Mesothelial cell of epicardium (in vitro differentiated cells): ENCODE measurements at places on chromosomes 12 and 14. TPM values are rescaled to one million over a fixed set of nuclear protein-coding genes. Genes with fewer than 3 reads are reported as not detected.

The FAM90A1 gene
- total RNA-seq, result 0.09 to 0.20 TPM in 2 of 3 replicates, not detected in the other

The TSPAN11 gene
- 19.7 to 20.6 TPM (median 19.8 TPM) in 3 replicates for total RNA-seq

The RNASE4 gene
- total RNA-seq, result 4.6 to 6.2 TPM (median 5.3 TPM) in 3 replicates

The SYCP3 gene
- 0.14 to 0.16 TPM (median 0.16 TPM) in 3 replicates for total RNA-seq

The TMTC1 gene
- 0.88 to 1.0 TPM (median 0.91 TPM) in 3 replicates for total RNA-seq

The TCP11L2 gene
- 21.7 to 24.3 TPM (median 22.4 TPM) in 3 replicates for total RNA-seq

DNA sequence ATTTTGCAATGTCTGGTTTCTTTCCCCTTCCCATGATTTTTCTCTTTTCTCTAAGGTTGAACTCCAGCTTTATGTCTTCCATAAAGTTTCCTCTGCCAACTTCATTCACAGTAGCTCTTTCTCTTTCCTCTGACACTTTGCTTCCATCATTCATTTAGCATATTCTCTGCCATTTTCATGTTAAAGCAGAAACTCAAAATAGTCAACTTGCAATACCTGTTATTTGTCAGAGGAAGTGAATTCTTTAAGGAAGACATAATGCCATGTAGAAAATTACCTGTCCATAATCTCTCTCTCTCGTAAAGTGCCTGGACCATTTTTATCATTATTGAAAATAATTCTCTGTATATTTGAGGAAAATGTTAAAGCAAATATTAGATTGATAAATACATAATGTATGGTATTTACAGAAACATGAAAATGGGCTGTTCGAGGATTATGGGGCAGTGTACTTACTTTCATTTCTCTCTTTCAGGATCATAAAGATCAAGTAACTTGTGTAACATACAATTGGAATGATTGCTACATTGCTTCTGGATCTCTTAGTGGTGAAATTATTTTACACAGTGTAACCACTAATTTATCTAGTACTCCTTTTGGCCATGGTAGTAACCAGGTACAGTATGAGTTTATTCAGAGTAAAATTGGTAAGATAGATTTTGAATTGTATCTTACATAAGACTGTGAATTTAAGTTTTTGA is 12.6 kb downstream of the NEDD1 start:
- no peak for DNase-seq
- H3K36me3 ChIP-seq, result peaks cover 28% of the 10 kb centered on the region
- no peak overlapping the region for H3K4me3 ChIP-seq
- H3K27me3 ChIP-seq, result no peaks in the 10 kb centered on the region
- H3K4me1 ChIP-seq, result peaks cover 2% of the 10 kb centered on the region

- H3K27me3 ChIP-seq, result peaks cover 1% of the 10 kb centered on the region
- DNase-seq, result no peak
- no peaks in the 10 kb centered on the region for H3K36me3 ChIP-seq
- H3K4me3 ChIP-seq, result no peak overlapping the region
Observed at GRCh38 chr14:73252491-73253322, 15.4 kb downstream of the PAPLN start.

DNA sequence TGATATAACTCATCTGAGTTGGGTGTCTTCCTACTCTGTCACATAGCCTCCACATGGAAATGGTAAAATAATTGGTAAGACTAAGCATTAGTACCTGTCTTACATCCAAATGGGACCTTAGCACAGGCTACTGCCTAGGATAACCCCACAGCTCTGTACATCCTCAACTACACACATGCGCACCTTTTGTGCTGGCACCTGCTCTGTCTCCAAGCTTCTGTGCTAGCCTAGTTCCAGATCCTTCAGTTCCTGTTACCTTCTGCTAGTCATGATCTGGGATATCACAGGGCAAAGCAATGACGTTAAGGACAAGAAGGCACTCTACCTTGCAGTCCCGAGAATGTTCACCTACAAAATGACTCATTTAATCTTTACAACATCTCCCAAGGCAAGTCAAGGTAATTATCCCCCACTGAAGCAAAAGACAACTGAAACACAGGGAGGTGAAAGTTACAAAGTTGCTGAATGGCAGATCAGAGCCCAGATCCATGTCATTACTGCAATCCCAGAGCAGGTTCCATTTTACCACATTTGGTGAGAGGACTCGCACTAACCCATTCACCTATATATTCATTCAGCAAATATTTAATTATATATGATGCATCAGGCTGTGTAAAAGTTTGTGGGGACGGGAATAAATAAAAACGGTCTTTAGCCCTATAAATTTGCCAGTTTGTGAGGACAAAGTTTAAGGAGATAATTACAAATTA is 61.7 kb downstream of the PPM1H start:
- peak overlapping the region; percentile 54 for H3K27ac ChIP-seq
- H3K36me3 ChIP-seq, result peaks cover 3% of the 10 kb centered on the region
- no peak for DNase-seq
- peaks cover 7% of the 10 kb centered on the region for H3K27me3 ChIP-seq
- no peak overlapping the region for H3K4me3 ChIP-seq

- no peaks in the 10 kb centered on the region for H3K36me3 ChIP-seq
- peaks cover 54% of the 10 kb centered on the region for H3K4me1 ChIP-seq
- peak overlapping the region; percentile 75 for H3K4me3 ChIP-seq
Observed at GRCh38 chr12:110279566-110280375, 1.3 kb upstream of the ATP2A2 start.

DNA sequence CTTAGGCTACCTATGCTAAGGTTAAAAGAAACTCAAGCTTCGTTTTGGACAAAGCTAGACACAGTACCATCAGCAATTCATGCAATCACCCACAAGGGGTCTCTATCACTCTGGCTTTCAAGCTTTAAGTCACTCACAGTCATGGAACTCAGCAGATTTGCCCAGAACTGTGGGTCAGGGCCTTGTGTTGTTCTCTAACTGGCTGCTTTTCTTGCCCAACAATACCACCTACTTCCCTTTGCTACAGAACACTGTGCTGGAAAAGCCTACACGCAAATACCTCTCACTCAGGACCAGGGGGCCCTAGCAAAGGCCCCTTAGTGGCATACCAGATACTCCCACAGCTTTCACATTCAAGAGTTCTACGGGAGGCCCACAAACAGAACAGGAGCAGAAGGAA is 9.1 kb downstream of the NEMP1 start:
- H3K27me3 ChIP-seq, result no peaks in the 10 kb centered on the region
- H3K36me3 ChIP-seq, result peaks cover 13% of the 10 kb centered on the region
- peaks cover 8% of the 10 kb centered on the region for H3K4me1 ChIP-seq
- H3K4me3 ChIP-seq, result no peak overlapping the region
- H3K27ac ChIP-seq, result peak overlapping the region; percentile 92

GRCh38 chr12:88802096-88802706 is 221.9 kb upstream of the KITLG start:
- peaks cover 11% of the 10 kb centered on the region for H3K4me1 ChIP-seq
- H3K4me3 ChIP-seq, result no peak overlapping the region
- H3K27me3 ChIP-seq, result no peaks in the 10 kb centered on the region
- no peaks in the 10 kb centered on the region for H3K36me3 ChIP-seq

DNA sequence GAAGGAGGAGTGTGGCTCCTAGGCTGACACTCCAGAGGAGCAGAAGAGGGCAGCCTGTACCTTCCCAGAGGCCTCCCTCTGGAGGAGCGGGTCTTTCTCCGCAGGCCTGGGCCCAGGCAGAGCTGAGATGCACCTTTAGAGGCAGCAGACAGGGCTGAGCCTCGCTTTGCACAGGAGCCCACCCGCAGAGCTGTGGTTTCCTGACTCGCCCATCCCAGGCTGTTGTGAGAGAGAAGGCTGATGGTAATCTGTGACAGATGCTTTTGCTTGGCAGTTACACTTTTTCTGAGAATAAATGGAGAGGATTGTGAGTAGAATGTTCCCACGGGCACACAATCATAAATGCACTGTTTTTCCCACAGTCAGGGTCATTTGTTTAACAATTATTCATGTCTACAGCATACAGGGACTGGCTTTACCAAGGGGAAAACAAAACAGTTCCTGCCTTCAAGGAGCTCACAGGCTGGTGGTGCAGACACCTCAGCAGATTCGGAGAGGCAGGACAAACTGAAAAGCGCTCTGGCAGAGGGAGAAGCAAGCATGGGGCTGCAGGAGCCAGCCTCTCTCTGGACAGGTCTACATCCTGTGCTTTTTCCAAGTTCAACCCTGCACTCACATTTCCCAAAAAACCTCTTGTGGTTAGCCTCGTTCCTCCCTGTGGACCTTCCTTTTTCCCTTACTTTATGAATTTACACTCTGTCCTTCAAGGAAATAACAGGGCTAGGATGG is 13.9 kb downstream of the EVL start:
- peaks cover 52% of the 10 kb centered on the region for H3K4me1 ChIP-seq
- peak overlapping the region; percentile 51 for H3K27ac ChIP-seq
- no peaks in the 10 kb centered on the region for H3K36me3 ChIP-seq
- no peak overlapping the region for H3K4me3 ChIP-seq
- no peaks in the 10 kb centered on the region for H3K27me3 ChIP-seq
- DNase-seq, result no peak

GRCh38 chr12:121515615-121516014 is 65.2 kb downstream of the KDM2B start:
- DNase-seq, result no peak
- H3K27me3 ChIP-seq, result no peaks in the 10 kb centered on the region
- peaks cover 28% of the 10 kb centered on the region for H3K36me3 ChIP-seq
- peaks cover 5% of the 10 kb centered on the region for H3K4me1 ChIP-seq
- no peak overlapping the region for H3K4me3 ChIP-seq
- H3K27ac ChIP-seq, result peak overlapping the region; percentile 58

DNA sequence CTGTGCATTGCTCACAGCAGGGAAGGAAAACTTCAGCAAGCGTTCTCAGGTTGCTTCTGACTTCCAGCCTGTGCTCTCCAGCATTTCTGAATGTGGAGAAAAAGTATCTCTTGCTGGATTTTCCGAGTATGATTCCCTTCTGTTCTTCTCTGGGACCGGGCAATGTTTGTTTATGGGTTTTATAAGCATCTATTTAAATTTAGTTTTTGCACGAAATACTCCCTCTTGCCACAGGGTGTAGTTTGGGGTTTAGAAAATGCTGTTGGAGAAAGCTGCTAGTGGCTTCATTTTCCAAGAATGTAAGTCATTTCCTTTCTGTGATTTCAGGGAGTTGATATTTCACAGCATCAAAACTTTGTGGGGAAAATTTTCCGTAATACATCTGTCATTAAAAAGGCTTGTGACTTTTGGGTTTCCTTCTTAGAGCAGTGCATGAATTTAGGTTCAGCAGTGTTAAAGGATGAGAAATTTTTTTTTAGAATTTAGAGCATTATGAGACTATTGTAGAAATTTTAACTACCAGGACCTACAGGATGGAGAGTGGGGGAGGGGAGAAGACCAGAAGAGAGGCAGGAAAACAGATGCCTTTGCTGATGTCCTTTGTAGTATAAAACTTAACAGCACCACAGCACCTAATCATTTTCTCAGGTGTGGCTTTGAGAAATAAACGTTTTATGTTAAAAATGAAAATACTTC is 1.5 kb downstream of the FRMD6 start:
- no peaks in the 10 kb centered on the region for H3K27me3 ChIP-seq
- peak overlapping the region; percentile 92 for H3K4me3 ChIP-seq
- H3K4me1 ChIP-seq, result peaks cover 51% of the 10 kb centered on the region
- H3K27ac ChIP-seq, result peak overlapping the region; percentile 94
- peaks cover 1% of the 10 kb centered on the region for H3K36me3 ChIP-seq
- DNase-seq, result no peak

DNA sequence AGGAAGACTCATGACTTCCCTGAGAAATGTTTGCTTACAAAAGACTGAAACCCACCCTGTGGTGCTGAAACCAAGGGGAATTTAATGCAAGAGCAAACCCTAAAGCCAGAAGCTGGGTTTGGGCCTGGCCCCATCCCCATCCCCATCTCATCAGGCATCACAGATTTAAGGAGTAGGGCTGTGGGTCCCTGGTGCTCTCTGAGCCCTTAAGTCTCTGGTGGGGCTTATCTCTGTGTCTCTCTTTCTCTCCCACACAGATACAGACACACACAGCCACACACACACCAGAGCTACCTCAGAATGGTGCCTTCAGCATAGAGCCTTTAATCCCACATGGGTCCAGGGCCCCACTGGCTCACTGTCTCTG is 237.1 kb downstream of the SLC41A2 start:
- no peaks in the 10 kb centered on the region for H3K36me3 ChIP-seq
- H3K27me3 ChIP-seq, result peaks cover 12% of the 10 kb centered on the region
- peaks cover 32% of the 10 kb centered on the region for H3K4me1 ChIP-seq
- no peak overlapping the region for H3K27ac ChIP-seq

DNA sequence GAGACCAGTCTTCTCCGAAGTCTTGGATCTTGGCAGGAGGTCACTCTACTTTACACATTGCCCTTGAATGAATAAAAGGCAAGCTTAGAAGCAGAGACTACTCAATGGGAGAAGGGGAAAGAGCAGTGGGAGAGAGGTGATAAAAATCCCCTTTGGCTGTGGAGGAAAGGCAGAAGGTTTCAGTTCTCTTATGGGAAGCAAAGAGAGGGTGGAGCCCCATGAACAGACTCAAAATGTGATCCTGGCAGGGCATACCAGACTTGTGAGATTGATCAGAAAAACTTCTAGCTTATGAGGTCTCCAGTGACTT is 49.6 kb upstream of the HECTD1 start:
- no peak for DNase-seq
- no peak overlapping the region for H3K4me3 ChIP-seq
- H3K36me3 ChIP-seq, result no peaks in the 10 kb centered on the region
- no peaks in the 10 kb centered on the region for H3K27me3 ChIP-seq
- H3K4me1 ChIP-seq, result peaks cover 4% of the 10 kb centered on the region
- H3K27ac ChIP-seq, result no peak overlapping the region

DNA sequence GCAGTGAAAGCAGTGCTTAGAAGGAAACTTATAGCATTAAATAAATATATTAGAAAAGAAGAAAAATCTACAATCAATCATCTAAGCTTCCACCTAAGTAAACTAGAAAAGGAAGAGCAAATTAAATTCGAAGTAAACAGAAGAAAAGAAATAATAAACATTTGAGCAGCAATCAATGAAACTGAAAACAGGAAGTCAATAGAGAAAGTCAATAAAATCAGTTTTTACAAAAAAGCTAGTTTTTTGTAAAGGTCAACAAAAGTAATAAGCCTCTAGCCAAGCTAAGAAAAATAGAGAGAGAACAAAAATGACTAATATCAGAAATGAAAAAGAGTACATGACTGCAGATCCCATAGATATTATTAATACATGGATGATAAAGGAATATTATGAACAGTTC is 34.2 kb upstream of the KTN1 start:
- H3K36me3 ChIP-seq, result peaks cover 4% of the 10 kb centered on the region
- no peak for DNase-seq
- H3K4me1 ChIP-seq, result peaks cover 24% of the 10 kb centered on the region
- no peak overlapping the region for H3K4me3 ChIP-seq

DNA sequence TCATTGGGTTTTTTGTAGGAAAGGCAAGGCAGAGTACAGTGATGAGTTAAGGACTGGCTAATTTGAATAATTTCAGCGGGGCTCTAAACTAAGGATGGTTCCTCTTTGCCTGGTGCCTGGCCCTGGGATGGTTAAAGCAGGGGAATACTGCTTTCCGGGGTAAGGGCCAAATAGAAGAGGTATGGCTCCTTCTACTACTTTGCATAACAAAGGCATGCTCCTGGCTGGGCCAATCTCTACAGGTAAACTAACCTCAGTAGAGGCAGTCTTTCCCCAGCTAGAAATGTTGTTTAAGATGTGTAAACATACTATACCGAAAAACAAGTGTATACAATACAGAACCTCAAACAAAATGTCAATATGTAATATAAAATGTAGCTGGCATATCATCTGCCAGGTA is 1239.0 kb downstream of the SLC16A7 start:
- no peak for DNase-seq
- H3K27me3 ChIP-seq, result no peaks in the 10 kb centered on the region
- no peak overlapping the region for H3K27ac ChIP-seq
- H3K4me1 ChIP-seq, result no peaks in the 10 kb centered on the region
- H3K4me3 ChIP-seq, result no peak overlapping the region
- H3K36me3 ChIP-seq, result no peaks in the 10 kb centered on the region

GRCh38 chr12:115212356-115212755 is 528.4 kb upstream of the TBX3 start:
- H3K4me1 ChIP-seq, result peaks cover 32% of the 10 kb centered on the region
- H3K36me3 ChIP-seq, result no peaks in the 10 kb centered on the region
- DNase-seq, result no peak
- no peak overlapping the region for H3K4me3 ChIP-seq
- H3K27me3 ChIP-seq, result no peaks in the 10 kb centered on the region

GRCh38 chr14:51239813-51240803 is at the start of gene TMX1:
TSS of gene TMX1 (plus strand) at chr14:51240247. CDS start at chr14:51240293, 46 bp downstream.
- peaks cover 15% of the 10 kb centered on the region for H3K4me1 ChIP-seq
- DNase-seq, result peak; percentile 96
- no peak within 1 kb of the TSS for H3K27ac ChIP-seq
- no peak within 1 kb of the TSS for H3K4me3 ChIP-seq
